ENCODE measurements at places on chromosomes 2 and 18.

DNA sequence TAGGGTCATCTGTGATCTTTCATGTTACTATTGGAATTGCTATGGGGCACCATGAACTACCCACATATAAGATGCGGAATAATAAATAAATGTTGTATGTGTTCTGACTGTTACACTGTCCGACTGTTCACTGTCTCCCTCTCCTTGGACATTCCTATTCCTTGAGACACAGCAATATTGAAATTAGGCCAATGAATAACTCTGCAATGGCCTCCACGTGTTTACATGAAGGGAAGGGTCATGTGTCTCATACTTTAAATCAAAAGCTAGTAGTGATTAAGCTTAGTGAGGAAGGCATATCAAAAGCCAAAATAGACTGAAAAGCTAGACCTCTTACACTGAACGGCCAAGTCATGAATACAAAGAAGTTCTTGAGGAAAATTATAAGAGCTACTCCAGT lies 751.3 kb downstream of the SOCS6 start:
- DNase-seq, result no peak

DNA sequence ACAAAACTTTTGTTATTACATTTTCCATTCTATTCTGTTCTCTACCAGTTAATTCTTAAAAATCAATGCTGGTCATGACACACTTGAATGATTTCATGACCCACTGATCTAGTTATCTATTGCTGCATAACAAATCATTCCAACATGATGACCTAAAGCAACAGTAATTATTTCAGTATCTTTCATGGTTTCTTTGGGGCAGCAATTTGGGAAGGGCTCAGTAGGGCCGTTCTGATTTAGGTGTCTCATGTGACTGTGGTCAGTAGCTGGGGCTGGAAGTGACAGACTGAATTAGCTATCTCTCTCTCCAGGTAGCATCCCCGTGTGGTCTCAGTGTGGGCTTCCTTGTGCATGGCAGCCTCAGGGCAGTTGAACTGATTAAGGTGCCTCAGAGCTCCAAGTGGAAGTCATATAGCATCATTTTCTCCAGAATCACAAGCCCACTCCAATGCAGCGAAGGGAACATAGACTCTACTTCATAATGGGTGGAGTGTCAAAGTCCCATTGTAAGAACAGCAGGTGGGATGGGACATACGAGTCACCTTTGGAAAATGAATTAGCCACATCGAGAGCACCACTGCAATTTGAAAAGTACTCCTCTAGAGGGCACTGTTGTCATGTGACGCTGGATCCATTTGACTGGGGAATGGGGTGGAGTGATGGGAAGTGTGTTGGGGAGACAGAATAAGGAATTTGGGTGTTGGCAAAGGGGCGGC lies 39.1 kb upstream of the FAM136A start:
- DNase-seq, result peak; percentile 42

GRCh38 chr2:127700527-127701192 lies 637 bp upstream of the SFT2D3 start:
- no peak for DNase-seq

DNA sequence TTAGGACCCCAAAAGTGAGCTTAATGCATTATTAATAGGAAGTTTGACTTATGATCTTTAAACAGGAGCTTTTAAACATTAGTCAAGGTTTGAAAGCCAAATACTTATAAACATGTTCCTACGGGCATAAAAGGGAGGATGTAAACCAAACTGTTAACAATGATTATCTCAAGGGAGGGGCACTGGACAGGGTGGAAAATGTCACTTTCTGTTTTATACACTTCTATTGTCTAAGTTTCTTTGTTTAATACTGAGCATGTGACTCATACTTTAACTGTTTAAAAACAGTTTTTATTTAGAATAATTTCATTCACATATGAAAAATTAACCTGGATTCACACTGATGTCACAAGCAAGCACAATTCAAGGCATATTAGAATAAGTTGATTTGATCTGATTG lies 18.3 kb upstream of the ITGA6 start:
- DNase-seq, result no peak

GRCh38 chr2:86237172-86237571 lies 37.9 kb downstream of the MRPL35 start:
- no peak for DNase-seq

- peak; percentile 54 for DNase-seq
Observed at GRCh38 chr2:14909795-14910194, 277.3 kb downstream of the LRATD1 start.

- no peak for DNase-seq
Observed at GRCh38 chr18:78735131-78736014, 244.2 kb upstream of the SALL3 start.

DNA sequence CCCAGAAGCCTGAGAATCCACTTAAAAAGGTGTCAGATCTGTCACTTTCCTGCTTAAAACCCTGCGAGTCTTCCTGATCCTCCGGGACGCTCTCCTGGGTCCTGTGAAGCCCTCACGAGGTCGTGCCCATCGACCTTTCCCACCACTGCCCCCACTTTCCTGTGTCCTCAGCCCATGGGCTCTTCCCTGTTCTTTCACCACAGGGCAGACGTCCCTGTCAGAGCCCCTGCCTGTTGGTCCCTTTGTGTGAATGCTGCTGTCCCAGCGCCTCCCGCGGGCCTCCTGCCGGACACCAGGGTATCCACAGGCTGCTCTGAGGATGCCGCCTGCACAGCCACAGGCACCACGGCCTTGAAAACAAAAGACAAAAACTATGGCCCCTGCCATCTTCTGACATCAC lies 125.6 kb downstream of the TMEM18 start:
- no peak for DNase-seq

DNA sequence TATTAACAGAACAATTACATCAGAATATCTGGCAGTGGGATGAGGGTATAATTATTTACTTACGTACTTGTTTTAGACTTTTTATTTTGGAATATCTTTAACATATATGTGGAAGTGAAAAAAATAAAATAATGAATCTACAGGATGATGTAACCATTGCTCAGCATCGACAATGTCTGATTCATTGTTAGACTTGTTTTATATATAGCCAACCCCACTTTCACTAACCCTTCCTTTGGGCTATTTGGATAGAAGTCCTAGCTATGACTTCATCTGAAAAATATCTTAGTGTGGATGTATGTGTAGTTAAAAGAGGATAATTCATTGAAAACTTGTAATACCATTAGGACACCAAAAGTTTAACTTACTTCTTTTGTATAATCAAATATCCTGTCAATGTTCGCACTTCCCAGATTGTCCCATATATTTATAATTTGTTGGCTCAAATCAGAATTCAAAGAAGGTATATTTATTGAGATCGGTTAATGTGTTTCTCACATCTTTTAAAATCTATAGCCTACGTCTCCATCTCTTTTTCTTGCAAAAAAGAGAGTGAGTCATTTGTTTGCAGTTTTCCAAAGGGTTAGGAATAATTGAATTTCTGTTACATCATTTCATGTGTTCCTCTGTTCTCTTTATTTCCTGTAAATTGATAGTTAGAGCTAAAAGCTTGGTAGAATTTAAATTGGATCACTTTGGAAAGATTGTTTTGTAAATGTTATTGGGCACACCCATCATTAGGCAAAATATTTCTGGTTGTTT lies 506.1 kb upstream of the FAM98A start:
- no peak for DNase-seq

DNA sequence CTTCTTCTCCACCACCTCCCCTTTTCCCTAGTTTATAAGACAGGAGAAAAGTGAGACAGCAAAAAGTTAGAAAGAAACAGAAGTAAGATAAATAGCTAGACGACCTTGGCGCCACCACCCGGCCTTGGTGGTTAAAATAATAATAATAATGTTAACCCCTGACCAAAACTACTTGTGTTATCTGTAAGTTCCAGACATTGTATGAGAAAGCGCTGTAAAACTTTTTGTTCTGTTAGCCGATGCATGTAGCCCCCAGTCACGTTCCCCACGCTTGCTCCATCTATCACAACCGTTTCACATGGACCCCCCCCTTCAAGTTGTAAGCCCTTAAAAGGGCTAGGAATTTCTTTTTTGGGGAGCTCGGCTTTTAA lies 1.5 kb upstream of the BUB1 start:
- no peak for DNase-seq

- DNase-seq, result no peak
Observed at GRCh38 chr2:29561181-29561580, 360.2 kb downstream of the ALK start.

- no peak for DNase-seq
Observed at GRCh38 chr2:100944617-100945432, 57.3 kb upstream of the RPL31 start.

DNA sequence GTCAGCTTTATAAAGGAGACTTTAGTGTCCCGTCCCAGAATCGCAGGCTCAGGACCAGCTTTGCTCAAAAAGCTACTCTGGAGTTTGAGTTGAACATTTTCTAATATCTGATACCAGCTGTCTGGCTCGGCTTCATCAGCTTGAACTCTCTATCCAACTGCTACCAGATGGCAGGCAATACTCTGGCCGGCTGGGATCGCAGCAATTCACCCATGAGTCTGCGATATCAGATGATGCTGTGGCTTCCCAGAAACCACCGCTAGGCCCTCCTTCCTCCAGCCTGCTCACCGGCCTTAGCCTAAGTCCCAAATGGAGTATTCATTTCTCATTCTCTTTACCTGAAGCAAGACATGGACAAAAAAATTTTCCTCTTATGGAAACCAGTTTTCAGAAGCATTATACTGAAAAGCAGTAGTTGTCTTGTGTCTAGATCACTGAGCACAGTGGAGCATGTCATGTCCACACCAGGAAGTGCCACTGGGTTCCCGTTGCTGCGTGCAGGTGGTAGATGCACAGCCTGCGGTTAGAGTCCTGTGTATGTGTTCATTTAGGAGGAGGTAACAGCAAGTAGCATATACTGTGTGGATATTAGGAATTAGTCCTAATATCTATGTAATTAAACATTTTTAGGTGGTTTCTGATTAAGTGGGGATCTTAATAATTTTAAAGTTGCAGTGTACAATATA lies 162.0 kb upstream of the SOX11 start:
- no peak for DNase-seq

DNA sequence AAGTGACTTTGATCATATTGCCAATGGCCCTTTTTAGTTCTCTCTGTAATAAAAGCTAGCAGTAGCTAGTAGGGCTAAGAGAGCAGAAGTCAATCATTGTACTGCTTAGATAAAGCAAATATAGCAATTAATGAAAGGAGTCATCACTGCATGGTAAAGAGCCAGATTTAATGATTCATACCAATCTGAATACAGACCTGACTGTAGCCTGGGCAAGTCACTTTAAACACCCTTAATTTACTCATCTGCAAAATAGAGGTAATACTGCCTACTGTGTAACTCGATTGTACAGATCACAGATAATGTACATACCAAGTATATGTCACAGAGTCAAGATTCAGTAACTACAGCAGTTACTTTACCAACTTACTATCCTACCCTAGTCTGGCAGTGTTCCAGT lies 63.6 kb downstream of the ASXL2 start:
- DNase-seq, result no peak

DNA sequence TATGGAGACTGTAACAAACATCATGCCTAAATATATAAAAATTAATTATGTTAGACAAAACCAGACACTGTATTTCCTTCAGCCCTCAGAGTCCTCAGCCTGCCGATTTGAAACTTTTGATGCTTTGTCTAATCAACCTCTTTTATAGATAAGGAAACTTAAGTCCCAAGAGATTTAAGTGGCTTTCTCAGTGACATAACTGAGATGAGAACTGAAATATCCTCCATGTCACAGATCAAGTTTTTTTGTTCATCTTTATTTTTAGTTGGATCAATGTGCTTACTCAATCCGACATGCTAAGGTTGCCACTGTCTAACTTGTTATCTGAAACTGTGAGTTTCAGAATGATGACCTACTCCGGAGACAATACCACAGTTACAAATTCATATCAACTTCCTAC lies 72.3 kb downstream of the BARD1 start:
- DNase-seq, result no peak

- DNase-seq, result no peak
Observed at GRCh38 chr2:64779117-64779690, 125.5 kb upstream of the SERTAD2 start.

GRCh38 chr2:105873281-105873680 lies 128.6 kb downstream of the NCK2 start:
- DNase-seq, result no peak

GRCh38 chr18:57941841-57942489 lies 102.1 kb upstream of the NEDD4L start:
- DNase-seq, result no peak

- DNase-seq, result peak; percentile 89
Observed at GRCh38 chr2:196274387-196274809, 103.0 kb upstream of the STK17B start.

GRCh38 chr2:209977386-209978239 lies 24.8 kb upstream of the RPE start:
- DNase-seq, result peak; percentile 6

DNA sequence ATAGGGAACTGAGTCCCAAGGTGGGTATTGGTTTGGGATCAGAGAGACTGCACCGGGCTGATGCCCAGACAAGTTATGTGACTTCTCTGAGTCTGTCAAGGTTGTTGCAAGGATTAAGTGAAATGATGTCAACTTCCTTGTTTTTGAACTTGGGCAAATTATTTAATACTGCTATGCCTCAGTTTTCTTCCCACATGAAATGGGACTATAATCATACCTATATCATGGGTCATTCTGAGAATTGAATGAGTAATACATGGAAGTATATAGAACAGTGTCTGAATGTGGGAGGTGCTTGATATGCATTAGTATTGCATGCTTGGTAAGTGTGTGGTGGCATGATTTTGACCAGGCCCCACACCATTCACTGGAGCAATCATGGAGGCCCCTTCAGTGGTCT lies 99.0 kb downstream of the PRKCE start:
- DNase-seq, result no peak

DNA sequence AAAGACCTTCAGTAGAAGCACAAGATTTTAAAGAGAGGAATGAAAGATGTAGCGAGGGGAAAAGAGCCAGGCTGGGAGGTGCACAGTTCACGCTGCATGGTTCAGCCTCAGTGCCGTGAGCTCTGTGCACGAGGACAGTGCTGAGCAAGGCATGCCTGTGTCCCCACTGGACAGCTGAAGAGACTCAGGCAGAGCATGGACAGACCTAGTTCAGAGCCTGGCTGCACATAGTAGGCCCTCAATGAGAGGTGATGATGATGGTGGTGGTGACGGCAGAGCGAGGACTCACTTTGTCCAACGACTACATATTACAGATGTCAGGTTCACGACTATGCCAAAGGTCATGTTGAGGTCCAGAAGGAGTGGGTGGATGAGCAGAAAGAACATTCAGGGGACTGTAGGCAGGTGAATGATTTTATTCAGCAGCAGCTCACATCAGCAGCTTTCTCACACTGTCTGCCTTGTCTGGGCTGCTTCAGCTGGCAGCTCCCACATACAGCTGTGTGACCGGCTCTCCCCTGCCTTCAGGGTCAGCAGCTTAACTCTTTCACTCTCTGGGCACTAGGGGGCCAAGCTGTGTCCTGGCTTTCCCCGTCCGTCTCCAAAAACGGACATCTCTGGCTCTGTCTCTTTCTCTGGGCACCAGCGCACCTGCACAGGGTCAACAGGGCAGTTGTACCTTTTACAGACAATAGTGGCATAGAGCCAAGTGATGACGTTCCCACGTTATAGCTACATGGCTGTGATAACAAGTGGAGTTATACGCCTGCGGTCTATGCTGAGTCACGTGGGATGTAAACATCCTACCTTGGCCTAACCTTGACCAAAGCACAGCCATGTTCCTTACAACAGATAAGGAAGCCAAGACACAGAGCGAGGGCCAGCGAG lies 128.8 kb upstream of the MSH6 start:
- DNase-seq, result peak; percentile 44

- DNase-seq, result no peak
Observed at GRCh38 chr2:135657806-135658582, 83.7 kb upstream of the UBXN4 start.

All from COR-L47 (cell line).